Stimulated activated CD8-positive, alpha-beta memory T cell treated with anti-CD3 and anti-CD28 coated beads, Interleukin-12 subunit alpha, Interleukin-12 subunit beta, amount 100 ng/mL, for 1 hour (primary cell): ENCODE measurements at places on chromosomes 6 and 20.

DNA sequence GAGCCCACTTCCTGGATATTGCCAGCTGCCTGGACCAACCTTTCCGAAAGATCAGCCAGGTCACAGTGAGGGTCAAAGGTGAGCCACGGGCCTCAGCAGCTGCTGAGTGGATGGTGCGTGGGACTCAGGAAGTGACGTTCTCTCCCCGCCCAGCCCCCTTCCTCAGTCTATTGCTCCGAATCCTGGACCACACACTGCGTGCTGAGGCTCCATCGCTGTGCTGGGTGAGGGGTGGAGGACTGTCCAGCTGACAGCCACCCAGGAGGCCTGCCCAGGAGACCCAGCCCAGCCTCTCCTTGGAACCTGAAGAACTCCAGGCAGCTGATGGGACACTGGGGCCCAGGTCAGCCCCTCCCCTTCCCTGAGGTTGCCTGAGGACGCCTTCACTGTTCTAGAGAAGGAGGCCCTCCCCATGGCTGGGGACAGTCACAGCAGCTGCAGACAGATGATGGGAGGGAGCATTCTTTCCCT is 94.4 kb upstream of the CD93 start:
- no peak for DNase-seq

DNA sequence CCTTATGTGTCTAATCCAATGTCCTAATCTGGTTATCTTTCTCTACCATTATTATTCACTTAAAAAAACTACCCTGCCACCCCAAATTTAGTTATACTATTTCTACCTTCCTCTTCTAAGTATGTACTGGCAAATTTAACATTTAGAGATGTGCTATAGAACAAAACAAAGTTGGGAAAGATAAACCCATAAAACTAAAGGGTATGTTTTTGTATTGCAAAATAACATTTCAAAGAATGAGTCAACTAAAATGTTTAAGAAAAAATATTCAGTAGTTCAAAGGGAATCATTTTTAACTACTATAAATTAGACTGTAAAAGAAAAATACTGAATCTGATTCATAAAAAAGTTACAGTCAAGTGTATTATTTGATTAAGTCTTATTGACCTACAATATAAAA is 103.0 kb downstream of the LMBRD1 start:
- DNase-seq: no peak

- no peak for DNase-seq
These were observed 64.0 kb upstream of the LRRC1 start for GRCh38 chr6:53730767-53731166.

DNA sequence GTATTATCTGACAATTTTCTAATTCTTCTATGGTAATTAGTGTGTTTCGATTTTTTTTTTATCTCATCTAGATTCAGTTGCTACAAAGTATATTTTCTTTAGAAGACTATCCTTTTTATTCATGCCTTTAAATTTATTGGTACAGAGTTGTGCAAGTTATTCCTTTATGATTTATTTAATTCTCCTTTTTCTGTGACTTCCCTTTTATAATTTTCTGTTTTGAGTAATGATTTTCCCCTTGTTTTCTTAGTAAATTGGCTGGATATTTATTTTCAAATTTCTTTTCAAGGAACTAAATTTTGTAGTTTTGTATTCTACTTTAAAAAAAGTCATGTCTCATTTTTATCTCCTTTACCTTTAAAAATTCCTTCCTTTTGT is 2.4 kb upstream of the IL22RA2 start:
- DNase-seq: no peak

DNA sequence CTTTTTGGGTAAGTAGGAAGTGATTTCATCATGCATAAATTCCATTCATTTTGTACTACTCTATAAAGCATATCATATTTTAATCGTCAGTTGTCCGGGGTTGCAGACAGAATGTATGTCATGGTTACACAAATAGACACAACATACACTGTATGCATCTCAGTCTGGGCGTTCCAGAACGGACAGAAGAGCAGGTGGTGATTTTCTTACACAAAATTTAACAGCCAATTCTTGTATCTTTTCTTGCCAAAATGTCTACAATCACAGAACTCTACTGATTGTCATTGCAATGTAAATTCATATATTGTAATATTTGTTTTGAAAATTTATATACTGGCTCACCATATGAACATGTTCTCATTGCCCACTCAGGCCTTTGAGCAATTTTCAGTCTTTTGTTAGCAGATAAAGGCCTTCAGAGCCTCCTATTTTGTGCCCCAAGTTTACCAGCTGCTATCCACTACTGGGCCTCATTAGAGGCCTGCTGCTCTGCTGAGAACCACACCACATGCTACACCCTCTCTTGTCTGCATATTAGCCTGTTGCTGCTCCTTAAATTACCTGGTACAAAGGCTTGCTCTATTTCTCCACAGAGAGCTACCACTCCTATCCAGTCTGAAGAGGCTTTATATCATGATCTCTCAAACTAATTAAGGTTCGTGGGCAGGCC is 61.5 kb downstream of the PRDM13 start:
- no peak for DNase-seq
